ENCODE measurements at places on chromosomes 12 and 14.
A peak's percentile ranks its signal among the peaks of the same experiment; 100 is the strongest.

DNA sequence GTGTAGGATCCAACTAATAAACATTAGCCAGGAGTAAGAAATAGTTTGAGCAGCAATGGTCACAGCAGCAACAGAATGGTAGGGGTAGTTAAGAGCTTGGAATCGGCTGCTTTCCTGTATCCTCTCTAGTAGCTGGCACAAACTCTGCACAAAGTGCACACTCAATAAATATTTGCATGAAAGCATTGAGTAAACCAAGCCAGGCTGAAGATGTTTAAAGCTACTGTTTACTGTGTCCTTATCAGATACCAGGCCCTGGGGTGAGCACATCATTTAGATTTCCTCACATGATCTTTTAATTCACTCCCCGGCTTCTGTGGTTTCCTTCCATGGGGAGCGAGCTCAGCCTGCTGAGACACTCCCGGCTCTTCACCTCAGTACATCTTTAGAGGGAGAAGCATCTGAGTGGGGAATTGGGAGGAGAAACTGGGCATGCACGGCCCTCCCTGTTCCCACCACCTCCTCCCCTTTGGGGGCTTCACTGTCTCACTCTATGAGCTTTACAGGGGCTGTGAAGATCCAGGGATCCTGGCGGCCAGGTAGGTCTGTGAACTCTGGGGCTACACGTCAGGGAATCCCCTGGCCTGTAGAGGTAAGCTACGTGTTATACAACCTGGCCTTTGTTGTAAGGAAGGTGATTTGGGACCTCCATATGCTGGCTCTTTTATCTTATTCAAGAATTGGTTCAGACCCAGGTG lies 107.2 kb upstream of the VASH1 start:
- DNase-seq: no peak
- H3K36me3 ChIP-seq: no peaks in the 10 kb centered on the region
- no peak overlapping the region for H3K4me3 ChIP-seq
- H3K4me1 ChIP-seq: no peaks in the 10 kb centered on the region
- no peak overlapping the region for H3K27ac ChIP-seq

DNA sequence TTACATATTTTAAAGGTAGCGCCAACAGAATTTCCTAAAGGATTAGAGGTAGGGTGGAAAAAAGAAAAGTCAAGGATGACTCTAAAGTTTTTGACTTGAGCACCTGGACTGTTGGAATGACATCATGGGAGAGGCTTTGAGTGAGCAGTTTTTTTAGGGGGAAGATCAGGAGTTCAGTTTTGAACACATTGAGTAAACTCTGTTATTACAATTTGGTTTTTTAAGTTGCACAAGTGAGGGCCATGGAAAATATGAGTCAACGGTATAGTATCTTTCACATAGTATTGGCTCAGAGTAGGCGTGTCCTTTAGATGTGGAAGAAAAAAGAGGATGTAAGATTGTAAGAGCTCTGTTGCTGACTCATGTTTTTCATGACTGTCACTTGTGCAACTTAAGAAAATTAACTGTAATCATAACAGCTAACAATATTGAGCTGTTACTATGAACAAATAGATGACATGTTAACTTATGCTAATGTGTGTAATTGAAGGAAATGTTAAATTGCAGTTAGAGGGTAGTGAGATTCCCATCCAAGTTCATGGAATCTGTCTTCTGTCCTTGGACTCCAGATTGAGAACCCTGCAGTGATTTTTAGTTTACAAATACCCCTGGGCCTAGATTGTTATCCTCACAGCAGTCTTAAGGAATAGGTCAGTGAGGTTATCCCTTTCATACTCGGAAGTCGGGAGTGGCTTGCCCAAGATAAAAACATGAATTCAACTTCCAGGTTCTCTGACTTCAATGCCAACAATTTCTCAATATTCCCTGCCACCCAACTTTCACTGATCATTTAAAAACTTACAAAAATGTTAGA lies 48.2 kb upstream of the ATP2B1 start:
- no peaks in the 10 kb centered on the region for H3K27me3 ChIP-seq
- H3K4me1 ChIP-seq: peaks cover 42% of the 10 kb centered on the region
- H3K27ac ChIP-seq: peak overlapping the region; percentile 94
- peak overlapping the region; percentile 2 for H3K4me3 ChIP-seq
- DNase-seq: peak; percentile 98
- H3K36me3 ChIP-seq: no peaks in the 10 kb centered on the region

- H3K36me3 ChIP-seq: no peaks in the 10 kb centered on the region
- H3K27ac ChIP-seq: no peak overlapping the region
- peaks cover 35% of the 10 kb centered on the region for H3K4me1 ChIP-seq
Observed at GRCh38 chr12:124509676-124510300, 57.6 kb downstream of the NCOR2 start.

DNA sequence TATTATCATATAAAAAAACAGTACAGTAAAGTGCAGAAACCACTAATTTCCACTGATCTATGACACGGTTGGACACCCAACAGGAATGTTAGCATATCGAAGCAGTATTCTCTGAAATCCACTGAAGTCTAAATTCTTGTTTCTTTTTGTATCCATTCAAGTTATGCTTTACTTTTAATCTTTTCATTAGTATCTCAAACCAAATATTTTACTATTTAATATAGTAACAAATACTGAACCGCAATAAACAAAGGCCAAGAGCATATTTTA lies 41.1 kb downstream of the ATXN2 start:
- H3K4me3 ChIP-seq: no peak overlapping the region
- peaks cover 18% of the 10 kb centered on the region for H3K4me1 ChIP-seq
- 0 out of 2 replicates have a peak overlapping the region, but pooled peaks have one; percentile 54 for H3K27ac ChIP-seq
- no peaks in the 10 kb centered on the region for H3K36me3 ChIP-seq

GRCh38 chr12:85725991-85726390 lies 110.2 kb downstream of the RASSF9 start:
- no peaks in the 10 kb centered on the region for H3K4me1 ChIP-seq
- H3K36me3 ChIP-seq: no peaks in the 10 kb centered on the region
- H3K4me3 ChIP-seq: no peak overlapping the region
- DNase-seq: no peak
- H3K27me3 ChIP-seq: no peaks in the 10 kb centered on the region

DNA sequence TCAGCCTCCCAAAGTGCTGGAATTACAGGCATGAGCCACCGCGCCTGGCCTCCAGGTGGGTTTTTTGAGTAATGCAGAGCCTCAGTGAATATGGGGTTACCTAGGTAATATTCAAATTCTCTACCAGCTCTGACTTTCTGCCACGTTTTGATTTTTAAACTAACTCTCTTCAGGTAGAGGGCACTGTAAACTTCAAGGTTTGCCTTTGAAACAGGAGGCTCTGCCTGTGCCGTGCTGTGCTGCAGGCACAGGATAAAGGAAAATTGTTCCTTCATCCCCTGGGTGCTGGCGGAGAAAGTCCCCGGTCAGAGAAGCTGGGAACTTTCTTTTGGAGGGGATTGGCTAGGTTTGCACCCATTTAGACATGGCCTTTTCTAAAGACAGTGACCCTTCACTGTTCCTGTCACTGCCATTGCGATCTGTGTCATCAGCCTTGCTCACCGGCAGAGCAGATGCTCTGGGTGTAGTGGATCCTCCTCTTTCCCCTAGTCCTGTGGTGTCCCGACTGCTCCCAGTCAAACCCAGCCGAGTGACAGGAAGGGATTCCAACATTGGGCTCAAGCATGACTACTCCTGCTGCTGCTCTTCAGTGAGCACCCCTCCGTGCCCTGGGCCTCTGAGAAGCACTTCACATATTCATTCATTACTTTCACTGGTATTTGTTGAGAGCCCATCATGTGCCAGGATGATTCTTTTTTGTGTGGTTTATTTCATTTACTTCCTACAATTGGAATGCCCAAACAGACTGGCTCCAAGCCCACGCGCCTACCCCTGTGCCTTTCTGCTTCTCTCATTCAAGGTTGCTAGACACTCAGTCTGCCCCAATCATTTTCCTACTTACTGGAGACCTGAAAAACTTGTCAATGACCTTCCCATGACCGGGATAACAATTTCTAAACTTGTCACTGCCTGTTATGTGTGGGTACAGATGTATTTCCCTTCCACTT lies 103.6 kb downstream of the TMEM30B start:
- H3K36me3 ChIP-seq: no peaks in the 10 kb centered on the region
- DNase-seq: peak; percentile 49
- peak overlapping the region; percentile 20 for H3K4me3 ChIP-seq

DNA sequence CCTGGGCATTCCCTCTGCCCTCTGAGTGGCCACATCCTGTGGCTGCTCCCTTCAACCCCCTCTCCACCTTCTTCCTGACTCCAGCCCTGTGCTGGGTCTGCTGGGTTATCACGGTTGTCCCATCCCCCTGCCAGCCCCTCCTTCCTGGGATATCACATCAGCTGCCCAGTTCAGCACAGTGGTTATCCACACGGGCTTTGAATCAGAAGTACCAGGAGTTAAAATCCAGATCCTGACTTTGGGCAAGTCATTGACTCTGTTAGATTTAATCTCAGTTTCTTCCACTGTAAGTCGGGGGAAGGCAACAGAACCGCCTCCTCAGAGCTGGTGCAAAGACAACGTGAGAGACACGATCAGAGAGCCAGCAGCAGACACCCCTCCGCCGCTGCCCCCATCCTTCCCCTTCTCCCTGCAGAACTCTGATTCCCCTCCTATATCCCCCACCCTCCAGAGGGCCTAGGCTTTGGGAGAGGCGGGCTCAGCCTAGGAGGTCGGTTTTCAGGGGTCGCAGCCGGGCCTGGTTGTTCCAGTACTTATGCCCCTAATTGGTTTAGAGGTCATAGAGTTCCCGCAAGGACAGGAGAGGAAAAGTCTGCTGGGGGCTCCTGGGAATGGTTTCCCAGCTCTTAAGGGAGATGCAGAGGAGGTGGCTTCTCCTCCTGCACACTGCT lies 42.5 kb downstream of the PRIMA1 start:
- no peak overlapping the region for H3K4me3 ChIP-seq
- H3K27me3 ChIP-seq: peaks cover 35% of the 10 kb centered on the region
- no peaks in the 10 kb centered on the region for H3K36me3 ChIP-seq
- H3K4me1 ChIP-seq: no peaks in the 10 kb centered on the region
- no peak overlapping the region for H3K27ac ChIP-seq

- peak overlapping the region; percentile 90 for H3K27ac ChIP-seq
- H3K4me1 ChIP-seq: peaks cover 35% of the 10 kb centered on the region
- H3K4me3 ChIP-seq: peak overlapping the region; percentile 26
- no peaks in the 10 kb centered on the region for H3K27me3 ChIP-seq
- H3K36me3 ChIP-seq: peaks cover 64% of the 10 kb centered on the region
Observed at GRCh38 chr12:46209914-46210872, 58.6 kb downstream of the SLC38A1 start.

- H3K4me1 ChIP-seq: peaks cover 14% of the 10 kb centered on the region
- H3K27ac ChIP-seq: no peak overlapping the region
Observed at GRCh38 chr12:123026094-123026853, 45.8 kb downstream of the ARL6IP4 start.
